Immature natural killer cell (primary cell): ENCODE measurements at places on chromosomes 16 and 17. TPM values are rescaled to one million over a fixed set of nuclear protein-coding genes. Genes with fewer than 3 reads are reported as not detected.

The PERCC1 gene
- polyA plus RNA-seq: not detected

The PRR35 gene
- polyA plus RNA-seq: not detected

The SGSH gene
- 32.7 TPM for polyA plus RNA-seq

The IGF2BP1 gene
- polyA plus RNA-seq: not detected

The SLC5A10 gene
- polyA plus RNA-seq: not detected

The MYH1 gene
- polyA plus RNA-seq: not detected

The KRTAP1-1 gene
- polyA plus RNA-seq: not detected

The CD300H gene
- polyA plus RNA-seq: 3.2 TPM

The CIAPIN1 gene
- polyA plus RNA-seq: 68.3 TPM

GRCh38 chr16:66562986-66563385 is 3.3 kb upstream of the CMTM1 start:
- peak overlapping the region; percentile 93 for H3K27ac ChIP-seq
- H3K4me1 ChIP-seq: peaks cover 68% of the 10 kb centered on the region
- no peaks in the 10 kb centered on the region for H3K27me3 ChIP-seq
- no peak for DNase-seq

GRCh38 chr17:56540836-56541235 is 52.7 kb upstream of the NOG start:
- H3K4me3 ChIP-seq: no peak overlapping the region
- H3K27ac ChIP-seq: no peak overlapping the region
- H3K4me1 ChIP-seq: no peaks in the 10 kb centered on the region
- no peaks in the 10 kb centered on the region for H3K27me3 ChIP-seq
- DNase-seq: no peak

- no peaks in the 10 kb centered on the region for H3K27me3 ChIP-seq
- H3K4me3 ChIP-seq: no peak overlapping the region
- peaks cover under 1% of the 10 kb centered on the region for H3K4me1 ChIP-seq
- no peak for DNase-seq
- H3K27ac ChIP-seq: no peak overlapping the region
These were observed 8.0 kb downstream of the SGSH start for GRCh38 chr17:80212109-80212508.

GRCh38 chr17:77753246-77753645 is 205.3 kb upstream of the TNRC6C start:
- no peak for DNase-seq
- peaks cover 4% of the 10 kb centered on the region for H3K36me3 ChIP-seq
- no peak overlapping the region for H3K27ac ChIP-seq
- peaks cover 4% of the 10 kb centered on the region for H3K27me3 ChIP-seq
- H3K4me3 ChIP-seq: no peak overlapping the region
- H3K4me1 ChIP-seq: no peaks in the 10 kb centered on the region

- no peak overlapping the region for H3K27ac ChIP-seq
- no peaks in the 10 kb centered on the region for H3K36me3 ChIP-seq
- DNase-seq: no peak
- H3K4me1 ChIP-seq: no peaks in the 10 kb centered on the region
- no peak overlapping the region for H3K4me3 ChIP-seq
- H3K27me3 ChIP-seq: peaks cover 3% of the 10 kb centered on the region
These were observed 250.7 kb downstream of the RBFOX3 start for GRCh38 chr17:79360196-79360595.

GRCh38 chr17:45061606-45062205 is 589 bp downstream of the NMT1 start:
- H3K36me3 ChIP-seq: no peaks in the 10 kb centered on the region
- DNase-seq: no peak
- H3K4me1 ChIP-seq: peaks cover 50% of the 10 kb centered on the region
- peak overlapping the region; percentile 100 for H3K4me3 ChIP-seq
- H3K27ac ChIP-seq: peak overlapping the region; percentile 98

GRCh38 chr16:2852003-2852730 is 5.8 kb downstream of the PRSS22 start:
- no peak overlapping the region for H3K4me3 ChIP-seq
- H3K27ac ChIP-seq: no peak overlapping the region
- no peaks in the 10 kb centered on the region for H3K36me3 ChIP-seq
- DNase-seq: no peak
- H3K4me1 ChIP-seq: peaks cover 10% of the 10 kb centered on the region

- peak overlapping the region; percentile 81 for H3K4me3 ChIP-seq
- peak overlapping the region; percentile 64 for H3K27ac ChIP-seq
- peak; percentile 72 for DNase-seq
- H3K27me3 ChIP-seq: peaks cover 16% of the 10 kb centered on the region
These were observed 218.7 kb downstream of the NTN1 start for GRCh38 chr17:9239793-9240658.

GRCh38 chr17:64401941-64402340 is 11.3 kb upstream of the PECAM1 start:
- H3K36me3 ChIP-seq: no peaks in the 10 kb centered on the region
- peaks cover 55% of the 10 kb centered on the region for H3K4me1 ChIP-seq
- H3K27ac ChIP-seq: peak overlapping the region; percentile 21
- peak overlapping the region; percentile 72 for H3K4me3 ChIP-seq

DNA sequence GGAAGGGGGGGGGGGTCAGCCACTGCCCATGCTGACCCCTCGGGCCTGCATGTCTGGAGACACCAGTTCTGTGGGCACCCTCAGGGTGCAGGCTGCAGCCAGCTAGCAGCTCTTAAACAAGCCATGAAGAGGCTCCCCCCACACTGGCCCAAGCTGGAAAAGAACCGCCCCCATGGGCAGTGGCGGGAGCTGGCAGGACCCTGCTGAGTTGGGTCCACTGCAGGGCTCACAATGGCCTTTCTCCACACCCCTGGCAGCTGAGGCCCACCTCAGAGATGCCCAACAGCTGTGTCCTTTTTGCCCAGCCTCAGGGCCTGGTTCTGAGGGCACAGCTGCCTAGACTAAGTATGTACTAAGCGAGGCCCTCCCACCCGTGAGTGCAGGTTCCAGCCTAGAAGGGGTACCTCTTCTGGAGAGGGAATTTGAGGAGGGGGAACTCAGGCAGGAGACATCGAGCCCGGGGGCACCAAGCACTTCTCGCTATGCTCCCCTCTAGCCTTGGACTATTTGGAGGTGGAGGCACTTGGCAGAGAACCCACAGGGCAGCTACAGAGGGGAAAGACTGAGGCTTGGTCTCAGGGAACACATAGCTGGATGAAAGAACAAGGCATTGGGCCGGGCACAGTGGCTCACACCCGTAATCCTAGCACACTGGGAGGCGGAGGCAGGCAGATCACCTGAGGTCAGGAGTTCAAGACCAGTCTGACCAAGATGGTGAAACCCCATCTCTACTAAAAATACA is 3.2 kb downstream of the THRA start:
- peak overlapping the region; percentile 25 for H3K4me3 ChIP-seq
- no peak for DNase-seq
- peaks cover 77% of the 10 kb centered on the region for H3K4me1 ChIP-seq
- no peaks in the 10 kb centered on the region for H3K36me3 ChIP-seq

- no peak overlapping the region for H3K4me3 ChIP-seq
- no peak for DNase-seq
- no peaks in the 10 kb centered on the region for H3K4me1 ChIP-seq
- H3K27me3 ChIP-seq: peaks cover 3% of the 10 kb centered on the region
- no peak overlapping the region for H3K27ac ChIP-seq
These were observed 72.9 kb upstream of the SMIM36 start for GRCh38 chr17:55584055-55584685.

DNA sequence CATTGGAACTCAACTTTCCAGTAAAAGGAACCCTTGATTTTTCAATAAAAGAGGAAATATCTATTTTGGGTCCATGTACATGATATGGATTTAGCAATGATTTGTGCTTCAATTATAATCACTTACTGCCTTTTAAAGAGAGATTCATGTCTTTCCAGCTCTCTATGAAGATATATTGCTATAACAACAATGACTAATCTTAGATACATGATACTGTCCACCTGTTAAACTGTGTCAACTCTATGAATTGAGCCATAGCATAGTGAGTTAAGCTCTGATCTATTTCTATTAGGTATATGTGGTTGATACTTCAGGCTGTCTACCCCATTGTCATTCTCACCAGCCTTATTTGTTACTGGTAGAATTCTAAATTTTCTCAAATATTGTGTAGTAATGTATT is 15.0 kb upstream of the MPHOSPH6 start:
- peaks cover 2% of the 10 kb centered on the region for H3K27me3 ChIP-seq
- no peaks in the 10 kb centered on the region for H3K36me3 ChIP-seq
- H3K27ac ChIP-seq: no peak overlapping the region

GRCh38 chr17:44069974-44070454 is 521 bp upstream of the G6PC3 start:
- peaks cover 13% of the 10 kb centered on the region for H3K27me3 ChIP-seq
- no peaks in the 10 kb centered on the region for H3K36me3 ChIP-seq
- H3K4me3 ChIP-seq: peak overlapping the region; percentile 94
- H3K27ac ChIP-seq: peak overlapping the region; percentile 95

- H3K27ac ChIP-seq: peak overlapping the region; percentile 19
- no peak for DNase-seq
- no peak overlapping the region for H3K4me3 ChIP-seq
- peaks cover 4% of the 10 kb centered on the region for H3K36me3 ChIP-seq
These were observed 16.3 kb downstream of the CARHSP1 start for GRCh38 chr16:8852534-8852933.

- H3K27ac ChIP-seq: no peak overlapping the region
- no peak for DNase-seq
- no peaks in the 10 kb centered on the region for H3K27me3 ChIP-seq
- H3K4me3 ChIP-seq: no peak overlapping the region
- no peaks in the 10 kb centered on the region for H3K4me1 ChIP-seq
These were observed 5.5 kb upstream of the PHF12 start for GRCh38 chr17:28956861-28957260.

DNA sequence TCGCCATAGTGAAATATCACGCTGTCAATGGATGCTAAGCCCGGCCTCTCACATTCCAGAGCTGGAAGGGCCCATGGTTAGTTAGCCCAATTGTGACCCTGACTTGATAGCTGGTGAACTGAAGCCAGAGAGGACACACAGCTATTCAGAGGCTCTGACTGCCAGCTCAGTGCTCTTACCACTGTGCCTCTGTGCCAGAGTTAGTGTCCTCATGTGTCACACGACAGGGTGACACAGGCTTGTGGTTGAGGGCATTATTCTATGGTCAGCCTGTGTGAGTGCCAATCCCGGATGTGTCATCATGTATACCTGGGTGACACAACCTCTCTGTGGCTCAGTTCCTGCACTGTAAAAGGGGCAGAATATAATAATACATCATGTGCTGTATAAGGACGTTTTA is 2.5 kb upstream of the MT1X start:
- no peak overlapping the region for H3K27ac ChIP-seq
- H3K4me3 ChIP-seq: no peak overlapping the region
- no peak for DNase-seq
- H3K36me3 ChIP-seq: no peaks in the 10 kb centered on the region

DNA sequence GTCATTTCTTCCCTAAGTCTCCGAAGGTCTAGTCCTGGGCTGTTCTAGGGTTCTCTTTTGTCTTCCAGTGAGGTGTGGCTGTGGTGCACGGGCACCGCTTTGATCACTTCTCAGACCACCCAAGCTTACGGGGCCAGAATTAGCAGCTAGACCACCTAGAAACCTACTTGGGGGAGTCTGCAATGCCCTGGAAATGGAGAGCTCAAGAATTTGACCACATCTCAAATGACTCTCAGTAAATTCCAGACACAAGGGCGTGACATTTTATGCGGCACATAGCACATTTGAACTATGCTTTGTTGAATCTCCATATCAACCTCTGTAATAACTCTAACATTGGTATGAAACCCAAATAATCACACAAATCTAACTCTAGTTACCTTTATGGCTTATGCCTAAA is 24.9 kb downstream of the TRIM16 start:
- no peak for DNase-seq
- no peak overlapping the region for H3K4me3 ChIP-seq
- no peak overlapping the region for H3K27ac ChIP-seq
- peaks cover 2% of the 10 kb centered on the region for H3K27me3 ChIP-seq

GRCh38 chr17:5373112-5373511 is 46.4 kb downstream of the NUP88 start:
- DNase-seq: no peak
- peaks cover 18% of the 10 kb centered on the region for H3K36me3 ChIP-seq
- no peaks in the 10 kb centered on the region for H3K4me1 ChIP-seq
- no peaks in the 10 kb centered on the region for H3K27me3 ChIP-seq
- H3K27ac ChIP-seq: no peak overlapping the region
- no peak overlapping the region for H3K4me3 ChIP-seq

DNA sequence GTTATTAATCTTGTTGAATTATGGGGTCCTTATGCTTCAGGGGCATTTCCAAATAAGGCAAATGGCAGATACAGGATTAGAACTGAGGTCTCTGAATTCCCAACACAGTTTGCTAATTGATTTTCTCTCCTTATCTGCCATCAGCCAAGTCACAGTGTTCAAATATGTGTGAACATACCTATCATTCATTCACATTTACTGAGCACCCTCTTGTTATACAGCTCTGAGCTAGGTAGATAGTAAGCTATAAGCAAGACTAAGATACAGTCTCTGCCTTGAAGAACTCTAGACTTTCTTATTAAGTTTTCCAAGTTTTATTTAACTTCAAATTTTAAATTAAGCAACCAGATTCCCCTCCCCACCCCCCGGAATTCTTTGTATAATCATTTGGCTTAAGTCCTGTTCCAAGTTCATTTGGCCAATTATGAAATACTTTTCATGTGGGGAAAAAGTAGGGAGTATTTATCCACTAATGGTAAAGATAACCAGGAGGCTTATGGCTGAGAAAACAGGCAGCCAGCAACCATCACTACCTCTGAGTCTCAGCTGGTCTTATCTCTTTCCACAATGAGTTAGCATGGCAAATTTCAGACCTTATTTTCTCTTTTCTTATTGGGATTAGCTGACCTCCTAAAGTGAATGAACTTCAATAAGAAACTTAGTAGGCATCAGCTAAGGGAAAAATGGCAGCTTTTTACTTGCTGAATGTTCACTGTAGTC is 31.4 kb upstream of the CORO6 start:
- no peak for DNase-seq
- H3K4me1 ChIP-seq: peaks cover 12% of the 10 kb centered on the region
- H3K27ac ChIP-seq: no peak overlapping the region

DNA sequence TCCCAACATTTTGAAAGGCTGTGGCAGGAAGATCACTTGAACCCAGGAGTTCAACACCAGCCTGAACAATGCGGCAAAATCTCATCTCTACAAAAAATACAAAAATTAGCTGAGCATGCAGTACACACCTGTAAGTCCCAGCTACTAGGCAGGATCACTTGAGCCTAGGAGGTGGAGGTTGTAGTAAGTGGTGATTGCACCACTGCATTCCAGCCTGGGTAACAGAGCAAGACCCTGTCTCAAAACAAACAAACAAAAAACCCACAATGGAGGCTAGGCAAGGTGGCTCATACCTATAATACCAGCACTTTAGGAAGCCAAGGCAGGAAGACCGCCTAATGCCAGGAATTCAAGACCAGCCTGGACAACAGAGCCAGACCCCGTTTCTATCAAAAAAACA is 12.0 kb downstream of the APPBP2 start:
- no peak overlapping the region for H3K4me3 ChIP-seq
- no peak for DNase-seq
